ENCODE measurements at places on chromosomes 2 and 18.

DNA sequence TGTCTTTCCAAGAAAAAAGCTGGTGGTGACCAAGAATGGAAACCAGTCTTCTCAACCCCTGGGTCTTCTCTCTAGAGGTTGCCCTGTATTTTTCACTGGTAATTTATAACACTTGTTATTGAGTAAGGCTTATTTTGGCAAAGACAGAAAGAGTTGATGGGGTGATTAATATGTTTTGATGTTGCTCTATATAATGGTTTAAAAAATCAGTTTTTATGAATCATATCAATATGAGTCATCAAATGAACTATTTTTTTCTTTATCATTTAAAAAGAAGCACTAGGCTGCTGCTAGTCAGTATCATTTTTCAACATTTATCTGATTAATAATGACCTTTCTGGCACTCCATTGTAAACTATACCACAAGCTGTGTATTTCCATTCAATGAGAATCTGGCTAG is 1142.2 kb downstream of the LRP1B start:
- DNase-seq, result no peak

DNA sequence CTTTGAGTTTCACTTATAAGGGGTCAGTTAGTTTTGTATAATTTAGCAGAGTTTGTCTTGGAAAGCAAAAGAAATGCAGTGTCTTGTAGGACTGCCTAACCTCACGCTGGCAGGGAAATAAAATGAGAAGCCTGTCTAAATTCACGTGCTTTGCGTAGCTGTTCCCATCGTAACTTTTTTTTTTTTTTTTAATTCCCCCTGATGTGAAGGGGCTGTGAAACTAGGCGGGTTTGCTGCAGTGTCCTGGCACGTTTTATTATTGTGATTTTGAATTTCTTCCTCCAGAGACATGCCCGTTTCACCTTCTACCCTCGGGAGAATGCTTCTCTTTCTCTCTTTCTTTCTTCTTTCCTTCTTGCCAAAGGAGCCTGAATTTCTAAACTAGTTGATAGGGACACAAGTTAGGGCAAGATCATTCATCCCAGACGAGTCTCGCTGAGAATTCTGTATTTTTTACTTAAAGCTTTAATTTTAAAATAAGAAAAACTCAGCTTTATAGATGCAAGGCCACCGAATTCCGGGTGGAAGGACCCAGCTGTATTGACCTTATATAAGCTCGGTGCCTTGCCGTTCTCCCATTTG is 2.3 kb downstream of the MEIS1 start:
- DNase-seq, result peak; percentile 2

- DNase-seq, result no peak
These were observed 11.6 kb downstream of the PDE6D start for GRCh38 chr2:231769170-231770136.

- DNase-seq, result peak; percentile 89
These were observed 38.4 kb downstream of the LYPD6B start for GRCh38 chr2:149076863-149077412.

GRCh38 chr18:7886436-7886835 is 319.3 kb downstream of the PTPRM start:
- DNase-seq, result no peak

- no peak for DNase-seq
These were observed 269.3 kb downstream of the ALPK2 start for GRCh38 chr18:58359620-58360019.

GRCh38 chr18:38944446-38945024 is 1378.9 kb upstream of the CELF4 start:
- DNase-seq, result no peak

DNA sequence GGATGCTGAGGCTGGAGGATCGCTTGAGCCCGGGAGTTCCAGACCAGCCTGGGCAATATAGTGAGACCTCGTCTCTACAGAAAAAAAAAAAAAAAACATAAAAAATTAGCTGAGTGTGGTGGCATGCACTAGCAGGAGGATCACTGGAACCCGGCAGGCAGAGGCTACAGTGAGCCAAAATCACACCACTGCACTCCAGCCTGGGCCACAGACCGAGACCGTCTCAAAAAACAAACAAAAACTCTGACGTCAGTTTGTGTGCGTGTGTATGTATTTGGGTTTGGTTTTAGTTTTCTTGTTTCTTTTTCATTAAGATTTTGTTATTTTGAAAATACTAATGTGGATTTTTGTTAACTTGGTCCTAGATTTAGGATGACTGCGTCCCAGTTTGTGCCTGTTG is 19.0 kb downstream of the CEP68 start:
- no peak for DNase-seq

- no peak for DNase-seq
These were observed 634.7 kb upstream of the ZNF804A start for GRCh38 chr2:183963609-183964008.

Measured in RPMI7951 (cell line).